ENCODE measurements at places on chromosomes 1 and 21.

GRCh38 chr1:20586953-20587660 lies 1.8 kb upstream of the CDA start:
- no peak for DNase-seq

GRCh38 chr1:228901936-228902681 lies 166.8 kb downstream of the RHOU start:
- no peak for DNase-seq

- DNase-seq, result peak; percentile 87
Measured at GRCh38 chr1:151494741-151495281, 16.4 kb upstream of the CGN start.

DNA sequence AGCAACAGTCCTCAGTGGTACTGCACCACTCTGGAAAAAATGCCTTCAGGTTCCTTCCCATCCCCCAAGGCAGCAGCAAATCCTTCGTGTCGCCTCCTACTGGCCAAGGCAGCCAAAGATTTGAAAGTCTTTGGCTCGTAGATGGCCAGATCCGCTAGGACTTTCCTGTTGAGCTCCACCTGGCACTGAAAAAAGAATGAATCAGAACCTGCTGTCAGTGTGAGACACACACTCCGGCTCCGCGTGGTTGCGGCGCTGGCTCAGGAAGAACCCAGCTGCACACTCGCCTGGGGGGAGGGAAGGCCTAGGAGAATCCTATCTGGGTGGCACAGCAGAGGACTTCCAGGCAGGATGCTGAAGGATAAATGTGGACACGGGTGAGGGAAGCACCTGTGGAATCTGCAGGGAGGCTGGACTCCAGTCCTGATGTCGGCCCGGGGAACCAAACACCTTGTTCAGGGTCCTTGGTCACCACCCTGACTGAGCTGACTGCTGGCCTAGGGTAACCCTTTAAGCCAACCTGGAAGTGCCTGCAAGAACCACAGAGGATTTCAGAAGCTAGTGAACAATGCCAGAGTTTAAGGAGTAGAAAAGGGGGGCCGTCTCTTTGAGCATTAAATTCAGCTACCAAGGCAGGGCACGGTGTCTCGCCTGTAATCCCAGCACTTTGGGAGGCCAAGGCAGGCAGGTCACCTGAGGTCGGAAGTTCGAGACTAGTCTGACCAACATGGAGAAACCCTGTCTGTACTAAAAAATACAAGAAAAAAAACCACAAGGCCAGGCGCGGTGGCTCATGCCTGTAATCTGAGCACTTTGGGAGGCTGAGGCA lies 3.2 kb upstream of the CCNL2 start:
- peak; percentile 63 for DNase-seq

GRCh38 chr1:181635110-181635509 lies 151.8 kb downstream of the CACNA1E start:
- no peak for DNase-seq

DNA sequence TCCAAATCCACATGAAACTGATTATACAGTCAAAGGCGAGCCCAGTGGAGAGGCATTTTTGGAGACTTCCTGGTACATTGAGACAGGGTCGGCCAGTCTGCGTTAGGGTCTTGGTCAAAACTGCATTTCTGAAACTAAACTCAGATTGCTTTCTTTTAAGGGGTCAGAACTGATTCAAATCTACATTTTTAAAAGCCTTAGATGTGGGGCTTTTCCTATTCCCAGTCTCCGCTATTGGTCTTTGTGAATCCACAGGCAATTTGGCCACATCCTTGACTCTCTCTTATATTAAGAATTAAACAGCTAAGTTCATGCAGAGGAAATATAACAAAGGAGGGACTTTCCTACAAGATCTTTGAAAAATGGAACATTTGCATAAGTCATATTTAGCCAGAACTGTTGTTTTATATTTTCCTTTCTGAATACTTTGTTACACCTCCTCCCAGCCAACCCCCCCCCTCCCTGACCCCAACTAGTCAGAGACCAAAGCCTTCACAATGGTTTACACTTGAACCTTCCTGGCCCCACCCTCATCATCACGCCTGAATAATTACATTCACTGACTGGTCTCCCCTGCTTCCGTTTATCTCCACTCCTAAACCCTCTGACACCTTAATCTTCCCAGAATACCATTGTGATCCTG lies 30.9 kb downstream of the SELL start:
- DNase-seq, result no peak

GRCh38 chr1:7726623-7727022 lies 44.5 kb upstream of the VAMP3 start:
- DNase-seq, result no peak

- no peak for DNase-seq
Measured at GRCh38 chr1:147210987-147211386, 14.2 kb downstream of the FMO5 start.

DNA sequence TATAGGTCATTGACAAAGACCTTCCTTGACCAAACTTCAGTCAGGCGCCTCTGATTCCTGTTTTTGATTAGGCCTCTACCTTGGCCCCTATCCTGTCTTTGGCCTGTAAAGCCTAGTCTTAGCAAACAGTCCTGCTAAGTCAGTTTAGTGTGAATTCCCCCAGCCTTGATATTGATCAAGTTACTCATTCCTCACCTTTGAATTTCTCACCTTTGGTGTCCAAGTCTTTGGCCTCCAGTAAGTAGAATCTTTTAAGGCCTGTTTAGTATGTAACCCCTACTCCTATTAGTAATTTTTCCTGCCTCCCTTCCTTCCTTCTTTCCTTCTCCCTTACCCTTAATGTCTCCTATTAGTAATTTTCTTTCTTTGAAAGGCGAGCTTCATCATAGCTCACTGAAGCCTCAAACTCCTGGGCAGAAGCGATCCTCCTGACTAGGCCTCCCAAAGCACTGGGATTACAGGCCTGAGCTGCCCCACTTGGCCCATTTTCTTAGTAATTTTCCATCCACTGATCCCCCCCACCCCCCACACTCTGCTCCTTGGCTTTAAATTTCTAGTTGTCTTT lies 13.0 kb upstream of the ZNF692 start:
- DNase-seq, result no peak

GRCh38 chr1:94113589-94114226 lies 7.2 kb downstream of the ABCA4 start:
- no peak for DNase-seq

- DNase-seq, result no peak
Measured at GRCh38 chr1:156480016-156480370, 20.6 kb downstream of the MEF2D start.

DNA sequence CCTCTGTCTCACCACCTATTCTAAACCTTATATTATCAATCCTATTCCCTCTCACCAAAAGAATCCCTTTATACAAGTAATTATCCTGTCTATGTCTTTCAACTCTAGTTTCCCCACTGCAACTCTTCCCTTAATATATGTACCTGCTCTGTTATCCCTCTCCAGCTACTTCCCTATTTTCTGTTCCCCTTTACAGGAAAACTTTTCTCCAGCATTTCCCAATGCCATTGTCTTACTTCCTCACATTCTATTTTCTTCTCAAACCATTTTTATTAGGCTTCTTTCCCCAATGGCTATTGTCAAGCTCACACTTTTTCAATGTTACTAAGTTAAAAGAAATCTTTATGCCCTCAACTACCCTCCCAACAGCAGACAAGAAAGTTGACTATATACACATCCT lies 11.6 kb downstream of the DPYD start:
- DNase-seq, result no peak

DNA sequence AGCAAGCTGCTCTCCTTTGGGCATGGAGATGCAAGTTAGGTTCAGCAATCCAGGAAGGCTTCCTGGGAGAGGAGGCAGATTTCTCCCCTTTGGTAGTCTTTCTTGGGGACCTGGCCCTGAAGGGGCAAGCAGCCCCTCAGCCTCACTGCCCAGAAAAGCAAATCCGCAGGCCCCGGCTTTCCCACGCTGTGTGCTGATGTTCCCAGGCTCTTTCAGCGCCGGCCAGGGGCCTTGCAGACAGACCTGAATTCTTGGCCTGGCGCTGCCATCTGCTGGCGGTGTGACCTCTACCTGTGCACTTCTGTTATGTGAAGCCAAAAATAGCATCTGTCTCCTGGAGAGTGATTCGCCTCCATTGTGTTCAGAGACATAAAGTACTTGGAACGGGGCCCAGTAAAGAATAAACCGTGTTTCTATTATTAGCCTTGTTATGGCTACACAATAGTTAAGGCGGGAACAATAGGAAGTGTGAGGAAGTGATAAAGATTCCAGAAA lies 64.8 kb downstream of the ALPL start:
- DNase-seq, result peak; percentile 82

GRCh38 chr21:39321424-39321823 lies 8.0 kb upstream of the BRWD1 start:
- DNase-seq, result no peak

DNA sequence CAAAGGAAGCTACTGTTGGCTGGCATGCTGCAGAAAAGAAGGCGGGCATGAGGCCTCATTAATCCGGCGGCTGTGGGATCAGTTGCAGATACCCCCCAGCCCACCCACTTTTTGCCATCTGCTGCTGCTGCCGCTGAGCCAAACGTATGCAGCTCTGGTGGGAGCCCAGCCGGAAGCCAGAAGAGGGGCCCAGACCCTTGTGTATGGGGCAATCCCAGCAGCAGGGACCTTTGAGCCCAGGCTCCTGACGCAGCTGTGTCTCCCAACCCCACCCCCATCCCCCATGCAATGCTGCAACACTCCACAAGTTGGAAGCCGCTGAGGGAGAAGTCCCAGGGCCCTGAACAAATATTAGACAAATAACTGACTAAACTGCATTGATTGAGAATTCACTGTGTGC lies 106.0 kb downstream of the ELAVL4 start:
- DNase-seq, result no peak

DNA sequence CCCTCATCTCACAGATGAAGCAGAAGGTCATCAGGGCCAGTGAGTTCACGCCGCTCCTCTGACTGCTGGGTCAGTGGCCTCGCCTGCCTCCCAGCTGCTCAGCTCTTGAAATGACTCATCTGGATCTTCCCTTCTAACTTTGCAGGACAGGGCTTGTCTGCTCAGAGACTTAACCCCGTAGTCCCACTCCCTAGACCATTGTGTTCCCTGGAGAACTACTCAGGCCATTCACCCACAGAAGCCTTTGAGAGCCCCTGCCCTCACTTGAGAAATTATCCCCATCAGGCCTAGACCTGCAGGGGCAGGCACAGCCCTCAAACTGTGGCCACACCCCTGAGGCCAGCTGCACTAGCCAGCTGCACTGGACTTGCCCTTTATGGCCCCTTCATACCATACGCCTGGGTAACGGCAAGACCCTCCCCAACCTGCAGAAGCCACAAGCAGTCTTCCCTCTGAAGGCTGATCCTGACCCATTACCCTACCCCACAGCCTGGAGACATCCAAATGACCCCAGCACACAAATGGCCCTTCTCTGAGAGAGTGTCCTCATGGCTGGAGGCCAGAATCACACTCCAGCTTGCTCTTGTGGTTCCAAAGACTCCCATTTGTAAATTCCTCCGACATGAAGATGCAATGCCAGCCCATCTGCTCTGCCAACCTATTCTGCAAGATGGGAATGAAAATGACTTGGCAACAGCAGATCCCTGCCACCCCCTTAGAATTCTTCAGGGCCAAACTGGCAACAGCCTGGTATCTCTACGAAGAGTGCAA lies 33.2 kb downstream of the RCSD1 start:
- DNase-seq, result peak; percentile 35

DNA sequence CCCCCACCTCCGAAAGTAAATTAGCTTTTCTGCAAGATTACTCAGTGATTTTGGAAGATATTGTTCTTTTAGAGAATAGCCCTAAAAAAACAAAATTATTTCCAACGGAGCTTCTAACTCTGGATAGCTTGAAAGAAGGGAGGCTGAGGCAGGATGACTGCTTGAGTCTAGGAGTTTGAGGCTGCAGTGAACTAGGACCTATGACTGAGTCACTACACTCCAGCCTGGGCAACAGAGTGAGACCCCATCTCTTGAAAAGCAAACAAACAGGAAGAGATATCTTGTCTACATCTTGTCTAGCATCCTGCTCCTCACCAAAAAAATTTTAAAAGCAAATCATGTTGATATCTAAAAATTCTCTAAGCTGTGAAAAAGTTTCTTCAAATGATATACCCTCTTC lies 42.2 kb upstream of the CPLANE2 start:
- no peak for DNase-seq

- peak; percentile 61 for DNase-seq
Measured at GRCh38 chr1:24898152-24898908, 31.7 kb downstream of the RUNX3 start.

DNA sequence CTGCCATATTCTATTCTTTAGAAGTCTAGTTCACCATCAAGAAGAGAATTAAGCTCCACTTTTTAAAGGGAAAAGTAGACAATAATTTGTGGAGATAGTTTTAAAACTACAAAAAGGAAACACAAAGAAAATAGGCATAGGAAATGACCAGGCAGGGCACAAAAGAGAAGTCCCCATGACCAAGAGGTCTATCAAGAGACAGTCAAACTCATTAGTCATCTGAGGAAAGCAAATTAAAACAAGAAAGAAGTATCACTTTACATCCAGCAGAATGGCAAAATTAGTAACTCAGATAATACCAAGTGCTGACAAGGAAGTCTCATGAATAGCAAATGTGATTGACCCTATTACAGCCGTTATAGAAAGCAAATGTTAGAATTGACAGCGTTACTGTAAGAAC lies 243.7 kb upstream of the SNX7 start:
- DNase-seq, result no peak

DNA sequence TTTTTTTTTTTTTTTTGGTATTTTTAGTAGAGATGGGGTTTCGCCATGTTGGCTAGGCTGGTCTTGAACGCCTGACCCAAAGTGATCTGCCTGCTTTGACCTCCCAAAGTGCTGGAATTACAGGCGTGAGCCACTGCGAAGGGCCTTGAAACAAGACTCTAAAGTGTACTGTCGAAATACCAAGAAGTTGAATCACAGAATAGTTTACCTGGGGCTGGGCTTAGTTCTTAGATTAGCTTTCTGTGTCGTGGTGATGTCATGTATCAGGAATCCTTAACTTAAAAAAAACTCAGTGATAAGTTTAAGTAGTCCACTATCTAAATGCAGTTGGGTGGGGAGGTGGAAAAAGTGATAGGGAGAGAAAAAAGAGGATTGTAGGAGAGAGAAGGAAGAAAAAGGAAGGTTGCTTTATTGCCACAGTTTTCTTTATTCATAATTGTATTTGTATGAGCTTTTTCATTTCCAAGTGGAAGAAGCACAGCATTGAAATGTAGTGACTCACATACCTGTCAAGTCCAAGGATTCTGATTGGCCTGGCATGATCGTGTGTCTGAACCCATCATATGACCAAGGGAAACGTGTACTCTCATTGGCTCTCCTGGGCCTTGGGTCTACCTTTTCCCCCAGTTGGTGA lies 13.4 kb downstream of the ITSN1 start:
- DNase-seq, result peak; percentile 88
